Caco-2 (cell line): ENCODE measurements at places on chromosomes 13 and 19. TPM values are rescaled to one million over a fixed set of nuclear protein-coding genes. Genes with fewer than 3 reads are reported as not detected.

DNA sequence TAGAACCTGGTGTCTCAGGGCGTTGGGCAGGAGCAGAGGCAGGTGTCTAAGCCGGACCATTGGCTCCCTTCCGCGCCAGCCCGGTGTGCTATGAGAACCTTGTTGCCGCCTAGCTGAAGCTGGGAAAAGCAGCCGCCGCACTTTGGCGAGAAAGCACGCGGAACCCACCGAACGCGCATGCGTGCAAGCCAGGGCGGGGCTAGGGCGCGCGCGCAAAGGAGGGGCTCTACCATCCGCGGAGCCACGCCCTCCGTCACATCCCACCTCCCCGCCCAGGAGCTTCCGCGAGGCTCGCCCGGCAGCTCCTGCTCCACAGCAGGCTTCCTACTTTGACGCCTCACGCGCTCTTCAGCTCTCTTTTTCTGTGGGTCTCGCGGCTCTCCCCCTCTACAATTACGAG is 51.3 kb downstream of the WDR87 start:
- no peaks in the 10 kb centered on the region for H3K36me3 ChIP-seq
- no peak overlapping the region for H3K27ac ChIP-seq
- no peaks in the 10 kb centered on the region for H3K27me3 ChIP-seq
- H3K4me1 ChIP-seq, result no peaks in the 10 kb centered on the region

ANGPTL8 gene
- not detected in 2 replicates for total RNA-seq

DNA sequence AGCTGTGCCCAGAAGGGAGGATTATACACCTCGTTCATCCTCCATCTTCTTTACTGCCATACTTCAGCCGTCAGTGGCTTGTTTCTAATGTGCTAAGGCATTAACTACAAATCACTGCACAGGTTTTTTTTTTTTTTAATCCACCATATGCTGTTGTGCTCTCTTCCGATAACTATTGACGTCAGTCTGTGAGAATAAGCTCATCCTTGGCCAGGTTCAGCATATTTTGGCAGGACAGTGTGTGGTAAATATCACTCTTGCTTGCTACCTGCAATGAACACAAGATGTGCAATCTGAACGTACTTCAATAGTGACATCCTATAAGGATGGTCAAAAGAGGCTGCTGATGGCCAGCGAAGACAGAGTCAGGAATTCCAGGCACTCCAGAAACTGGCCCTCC is 2030.7 kb upstream of the PCDH20 start:
- no peaks in the 10 kb centered on the region for H3K27me3 ChIP-seq
- H3K27ac ChIP-seq, result no peak overlapping the region
- no peak for DNase-seq
- no peak overlapping the region for H3K4me3 ChIP-seq

DNA sequence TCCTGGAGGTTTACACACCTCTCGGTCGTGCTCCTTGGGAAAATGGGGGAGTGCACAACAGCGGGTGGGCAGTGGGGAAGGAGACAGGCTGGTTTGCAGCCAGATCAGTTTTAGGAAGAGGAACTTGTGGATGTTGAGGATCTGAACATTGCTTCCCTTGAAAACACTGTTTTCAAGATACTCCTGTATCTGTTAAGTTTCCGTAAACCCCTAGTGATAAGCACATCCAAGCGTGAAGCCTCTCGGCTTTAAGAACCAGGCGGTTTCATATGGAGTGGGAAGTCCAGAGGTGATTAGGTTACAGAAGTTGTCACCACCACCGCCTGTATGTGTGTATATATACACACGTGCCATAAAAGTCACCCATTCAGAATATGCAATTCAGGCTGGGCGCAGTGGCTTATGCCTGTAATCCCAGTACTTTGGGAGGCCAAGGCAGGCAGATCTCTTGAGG is 47.4 kb downstream of the SIPA1L3 start:
- peak overlapping the region; percentile 77 for H3K27ac ChIP-seq
- no peak for DNase-seq
- no peaks in the 10 kb centered on the region for H3K27me3 ChIP-seq
- H3K4me3 ChIP-seq, result no peak overlapping the region
- H3K36me3 ChIP-seq, result no peaks in the 10 kb centered on the region

GRCh38 chr13:93953841-93954240 is 525.6 kb downstream of the DCT start:
- DNase-seq, result no peak
- no peak overlapping the region for H3K27ac ChIP-seq
- H3K4me3 ChIP-seq, result no peak overlapping the region
- no peaks in the 10 kb centered on the region for H3K27me3 ChIP-seq
- no peaks in the 10 kb centered on the region for H3K4me1 ChIP-seq
